ENCODE measurements at places on chromosomes 6 and 20.
A peak's percentile ranks its signal among the peaks of the same experiment; 100 is the strongest.

DNA sequence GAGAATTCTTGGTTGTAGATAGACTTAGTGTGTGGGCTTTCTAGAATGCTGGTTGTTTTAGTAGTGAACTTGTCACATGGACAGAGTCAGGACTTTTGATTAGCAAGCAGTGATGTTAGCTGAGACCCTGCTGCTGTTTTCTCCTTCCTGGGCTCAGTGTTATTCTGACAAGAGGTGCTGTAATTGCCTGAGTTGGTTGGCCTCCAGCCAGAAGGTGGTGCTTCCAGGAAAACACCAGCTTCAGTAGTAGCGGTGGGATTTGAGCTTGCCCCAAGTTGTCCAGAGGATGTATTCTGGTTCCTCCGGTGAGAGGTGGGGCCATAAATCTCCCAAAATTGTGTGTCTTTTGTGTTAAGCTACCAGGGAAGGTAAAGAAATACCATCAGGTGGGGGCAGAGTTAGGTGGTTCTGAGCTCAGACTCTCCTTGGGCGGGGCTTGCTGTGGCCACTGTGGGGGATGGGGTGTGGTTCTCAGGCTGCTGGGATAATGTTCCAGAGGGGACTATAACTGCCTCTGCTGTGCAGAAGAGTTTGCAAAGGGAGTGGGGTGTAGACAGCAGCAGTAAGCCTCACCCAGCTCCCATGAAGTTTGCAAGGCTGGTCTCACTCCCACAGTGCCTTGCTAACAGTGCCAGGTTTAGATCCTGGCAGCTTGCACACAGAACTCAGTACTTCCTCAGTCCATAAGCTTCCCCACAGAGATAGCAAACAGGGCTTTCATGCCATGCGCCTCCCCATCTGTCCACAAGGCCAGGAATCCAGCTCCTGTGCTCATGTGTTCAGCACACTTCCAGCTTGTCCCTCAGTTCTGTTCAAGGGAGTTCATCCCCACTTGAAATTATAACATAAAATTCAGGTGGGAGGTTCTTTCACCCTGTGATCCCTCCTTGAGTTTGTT is 278.4 kb upstream of the PTCHD4 start:
- DNase-seq: no peak

GRCh38 chr20:57698867-57699275 is 10.9 kb downstream of the PMEPA1 start:
- DNase-seq: no peak

DNA sequence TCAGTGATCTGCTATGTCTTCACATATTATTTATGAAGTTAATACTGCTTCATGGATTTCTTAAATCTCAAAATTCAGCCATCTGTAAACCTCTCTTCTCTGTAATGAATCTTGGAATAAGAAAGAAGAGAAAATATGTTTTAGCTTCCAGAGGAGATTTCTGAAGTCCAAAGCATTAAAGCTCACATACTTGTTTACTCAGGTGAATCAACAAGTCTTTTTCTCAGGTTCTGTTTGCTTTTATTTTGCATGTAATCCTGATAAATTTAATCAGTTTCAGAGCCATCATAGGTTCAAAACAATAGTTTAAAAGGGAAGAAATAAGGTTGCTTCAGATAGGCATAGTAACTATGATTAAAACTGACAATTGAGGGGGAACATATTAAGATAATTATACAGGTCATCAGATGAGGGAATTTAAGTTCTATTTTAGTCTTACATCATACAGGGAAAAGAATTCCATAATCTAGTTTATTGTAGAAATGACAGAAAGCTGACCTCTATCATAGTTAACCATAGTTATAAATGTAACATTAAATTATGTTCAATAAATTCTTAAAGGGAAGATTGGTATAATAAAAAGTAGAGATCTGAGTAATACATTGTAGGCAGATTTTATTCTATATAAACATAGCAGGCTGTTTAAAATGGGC is 716.2 kb downstream of the EYS start:
- no peak for DNase-seq

DNA sequence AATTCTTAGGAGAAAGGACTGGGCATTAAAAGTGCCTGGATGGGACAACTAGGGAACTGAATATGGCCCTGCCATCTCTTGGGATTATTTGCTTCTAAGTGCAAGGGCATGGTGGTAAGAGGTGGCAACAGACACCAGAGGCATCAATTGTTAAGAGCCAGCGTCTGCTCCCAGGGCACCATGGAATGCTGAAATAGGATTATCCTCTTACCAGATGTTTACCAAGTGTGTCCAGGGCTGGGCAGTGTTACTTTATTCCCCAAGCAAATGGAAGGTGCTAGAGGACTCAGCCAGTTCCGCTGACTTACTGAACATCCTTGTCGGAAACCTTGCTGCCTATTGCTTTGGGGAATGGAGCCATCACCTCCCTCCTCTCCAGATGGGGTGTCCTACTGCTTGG is 273.6 kb upstream of the SUPT3H start:
- DNase-seq: no peak

- DNase-seq: peak; percentile 71
Measured at GRCh38 chr20:38748097-38748860, at the start of gene ACTR5. Gene ACTR5, plus strand, starts transcription at chr20:38748460. Its CDS starts 19 bp downstream, at chr20:38748479.

GRCh38 chr6:47465117-47465516 is 12.5 kb upstream of the CD2AP start:
- no peak for DNase-seq

GRCh38 chr6:108779536-108780275 is 68.5 kb upstream of the ARMC2 start:
- no peak for DNase-seq

DNA sequence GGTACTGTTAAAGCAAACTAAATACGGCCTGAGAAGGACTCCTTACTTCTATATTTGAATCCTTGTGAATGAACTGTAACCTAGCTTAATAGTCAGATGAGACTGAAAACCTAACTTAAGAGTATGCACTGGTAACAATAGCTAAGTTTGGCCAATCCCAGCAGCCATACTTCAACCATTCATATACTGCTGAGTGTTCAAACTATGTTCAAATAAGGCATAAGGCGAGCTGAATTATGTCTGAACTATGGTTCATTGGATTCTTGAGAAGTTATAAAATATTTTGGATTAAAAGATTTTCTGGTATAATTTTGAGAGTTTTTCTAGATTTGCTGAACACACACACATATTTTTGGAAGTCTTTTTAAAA is 2.2 kb downstream of the SMPDL3A start:
- DNase-seq: no peak

- DNase-seq: no peak
Measured at GRCh38 chr20:57843941-57844625, 134.3 kb upstream of the PMEPA1 start.
